EL (cell line): ENCODE measurements at places on chromosomes 1 and 21.

- DNase-seq = peak; percentile 66
Observed at GRCh38 chr1:47192458-47193384, 2.9 kb upstream of the PDZK1IP1 start.

DNA sequence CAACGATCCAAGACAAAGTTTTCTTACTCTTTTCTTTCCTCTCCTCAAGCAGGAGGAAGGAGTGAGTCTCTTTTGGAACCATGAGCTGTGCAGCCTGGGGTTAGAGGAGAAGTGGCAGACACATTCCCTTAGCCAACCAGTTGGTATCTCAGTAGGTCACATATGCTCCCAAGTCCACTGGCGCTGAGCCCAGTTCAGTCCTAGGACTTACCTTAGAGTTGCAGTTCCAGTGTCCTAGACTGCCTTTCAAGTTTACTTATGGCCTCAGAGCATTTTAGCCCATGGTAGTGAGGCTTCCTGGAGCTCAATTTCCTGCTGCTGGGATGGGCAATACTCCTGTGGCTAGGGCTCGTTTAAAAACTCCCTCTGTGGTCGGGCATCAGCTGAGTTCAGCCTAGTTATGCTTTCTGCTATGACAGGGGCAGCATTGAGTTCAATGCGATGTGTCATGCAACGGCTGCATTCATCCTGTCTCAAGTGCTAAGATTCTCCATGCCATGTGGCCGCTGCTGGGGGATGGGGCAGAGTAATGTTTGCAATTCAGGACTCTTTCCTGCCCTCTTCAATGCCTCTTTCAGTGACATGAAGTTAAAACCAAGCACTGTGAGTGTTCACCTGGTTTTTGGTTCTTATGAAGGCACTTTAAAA, 103.8 kb downstream of the LRRC7 start:
- peak; percentile 13 for DNase-seq

- no peak for DNase-seq
Observed at GRCh38 chr1:38121231-38121680, 74.7 kb upstream of the POU3F1 start.

DNA sequence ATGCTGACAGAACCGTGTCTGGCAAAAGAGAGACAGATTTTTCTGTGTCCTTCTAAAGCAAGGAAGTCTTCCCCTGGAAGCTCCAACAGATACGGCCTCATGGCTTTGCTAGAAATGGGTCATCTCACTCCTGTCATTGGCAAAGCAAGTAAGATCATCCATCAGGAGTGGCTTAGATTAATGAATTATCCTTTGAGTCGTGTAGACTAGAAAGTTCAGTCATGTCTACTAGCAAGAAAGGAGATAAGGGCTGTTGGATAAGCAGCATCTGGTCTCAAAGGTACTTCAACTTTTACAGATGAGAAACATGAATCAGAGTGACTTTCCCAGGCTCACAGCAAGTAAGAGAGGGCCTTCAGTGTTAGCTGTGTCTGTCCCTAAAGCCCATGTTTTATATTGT, 3.4 kb upstream of the AGO3 start:
- no peak for DNase-seq

- no peak for DNase-seq
Observed at GRCh38 chr1:177631770-177632169, 338.1 kb downstream of the SEC16B start.

DNA sequence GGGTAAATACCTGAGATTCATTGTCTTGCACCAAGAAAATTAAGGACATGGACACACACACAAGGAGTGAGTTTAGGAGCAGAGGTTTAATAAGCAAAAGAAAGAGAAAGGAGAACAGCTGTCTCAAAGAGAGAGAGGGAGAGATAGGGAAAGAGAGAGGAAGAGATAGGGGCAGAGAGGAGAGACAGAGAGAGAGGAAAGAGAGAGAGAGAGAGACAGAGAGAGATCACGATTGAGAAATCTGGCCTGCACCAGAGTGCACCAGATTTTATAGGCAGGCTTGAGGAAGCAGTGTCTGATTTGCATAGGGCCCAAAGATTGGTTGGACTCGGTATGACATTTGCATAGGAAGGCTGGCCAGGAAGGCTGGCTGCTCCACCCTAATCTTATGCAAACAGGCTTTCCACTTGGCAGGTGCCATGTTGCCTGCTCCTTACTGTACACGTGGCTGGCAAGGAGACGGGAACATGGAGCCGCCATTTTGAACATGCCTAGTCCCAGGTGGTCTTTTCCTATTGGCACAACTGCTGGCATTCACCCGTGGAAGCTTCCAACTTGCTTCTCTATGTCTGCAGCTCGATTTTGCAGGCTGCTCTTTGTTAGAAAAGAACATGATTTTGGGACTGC, 419.9 kb downstream of the ZP4 start:
- no peak for DNase-seq

- no peak for DNase-seq
Observed at GRCh38 chr1:210755991-210756659, 377.8 kb downstream of the KCNH1 start.

DNA sequence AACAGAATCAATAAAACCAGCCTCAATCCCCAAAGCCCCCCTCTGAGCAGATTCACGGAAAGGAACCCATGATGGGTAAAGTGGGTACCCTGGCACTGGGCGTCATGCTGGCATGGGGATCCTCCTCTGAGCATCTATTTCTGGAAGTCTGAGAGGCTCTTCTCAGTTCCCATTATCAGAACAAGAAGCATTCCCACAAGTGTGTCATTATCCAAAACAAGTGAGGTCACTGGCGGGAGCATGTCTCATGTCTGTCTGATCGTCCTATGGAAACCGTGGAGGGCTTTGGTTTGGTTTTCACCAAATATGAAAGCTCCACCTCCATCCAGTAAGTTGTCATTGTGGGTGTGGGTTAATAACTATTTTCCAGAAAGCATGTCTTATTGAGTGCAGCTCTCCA, 70.7 kb downstream of the PGM1 start:
- peak; percentile 20 for DNase-seq

- no peak for DNase-seq
Observed at GRCh38 chr1:11600836-11601235, 53.4 kb downstream of the FBXO2 start.

- DNase-seq = no peak
Observed at GRCh38 chr1:224767676-224768075, 151.6 kb downstream of the CNIH3 start.
